ENCODE measurements at places on chromosomes 7 and 10.
A peak's percentile ranks its signal among the peaks of the same experiment; 100 is the strongest.

DNA sequence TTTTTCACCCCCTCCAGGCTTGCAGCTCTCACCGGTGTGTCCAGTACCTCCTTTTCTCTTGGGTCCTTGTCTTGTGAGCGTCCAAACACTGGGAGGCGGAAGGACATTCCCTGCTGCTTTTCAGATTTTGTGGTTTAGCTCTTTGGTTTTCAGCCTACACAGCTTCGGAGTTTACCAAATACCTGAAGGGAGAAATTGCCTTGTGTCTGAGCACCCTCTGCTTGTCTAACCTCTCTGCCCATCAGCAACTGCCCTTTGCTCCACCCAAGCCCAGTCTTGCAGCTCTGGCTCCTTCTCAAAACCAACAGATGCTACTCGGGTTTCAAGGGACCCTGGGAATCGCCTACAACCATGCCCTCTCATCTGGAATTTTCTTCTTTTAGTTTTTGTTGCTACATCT, 519.1 kb upstream of the IGFBP3 start:
- no peak for DNase-seq

- DNase-seq: no peak
Observed at GRCh38 chr7:2307690-2308107, 6.5 kb downstream of the SNX8 start.

GRCh38 chr7:41930538-41931262, 227.8 kb upstream of the INHBA start:
- DNase-seq: peak; percentile 29

DNA sequence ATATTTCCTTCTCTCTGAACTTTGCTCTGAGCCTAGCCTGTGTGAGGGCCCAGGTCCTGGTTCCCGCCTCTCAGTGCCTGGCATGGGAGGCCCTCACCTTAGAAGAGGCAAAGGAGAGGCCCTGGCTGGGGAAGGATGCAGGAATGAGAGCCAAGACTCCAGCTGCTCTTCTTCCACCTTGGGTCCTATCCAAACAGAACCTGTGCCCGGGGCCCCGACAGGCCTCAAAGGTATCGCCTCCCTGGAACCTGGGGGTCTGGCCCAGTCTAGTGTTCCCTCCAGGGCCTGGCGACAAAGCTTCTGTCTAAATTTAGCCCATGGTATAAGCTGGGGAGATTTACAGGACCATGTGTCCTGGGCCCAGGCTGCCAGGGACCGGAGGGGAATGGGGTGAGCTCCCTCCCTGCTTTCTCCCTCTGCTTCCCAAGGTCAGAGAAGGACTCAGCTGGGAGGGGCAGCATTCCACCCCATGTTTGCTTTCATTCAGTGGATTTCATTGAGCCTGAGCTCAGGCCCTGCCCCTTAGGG, 12.0 kb upstream of the CRHR2 start:
- DNase-seq: no peak

GRCh38 chr10:612696-613095, 76.8 kb downstream of the DIP2C start:
- no peak for DNase-seq

DNA sequence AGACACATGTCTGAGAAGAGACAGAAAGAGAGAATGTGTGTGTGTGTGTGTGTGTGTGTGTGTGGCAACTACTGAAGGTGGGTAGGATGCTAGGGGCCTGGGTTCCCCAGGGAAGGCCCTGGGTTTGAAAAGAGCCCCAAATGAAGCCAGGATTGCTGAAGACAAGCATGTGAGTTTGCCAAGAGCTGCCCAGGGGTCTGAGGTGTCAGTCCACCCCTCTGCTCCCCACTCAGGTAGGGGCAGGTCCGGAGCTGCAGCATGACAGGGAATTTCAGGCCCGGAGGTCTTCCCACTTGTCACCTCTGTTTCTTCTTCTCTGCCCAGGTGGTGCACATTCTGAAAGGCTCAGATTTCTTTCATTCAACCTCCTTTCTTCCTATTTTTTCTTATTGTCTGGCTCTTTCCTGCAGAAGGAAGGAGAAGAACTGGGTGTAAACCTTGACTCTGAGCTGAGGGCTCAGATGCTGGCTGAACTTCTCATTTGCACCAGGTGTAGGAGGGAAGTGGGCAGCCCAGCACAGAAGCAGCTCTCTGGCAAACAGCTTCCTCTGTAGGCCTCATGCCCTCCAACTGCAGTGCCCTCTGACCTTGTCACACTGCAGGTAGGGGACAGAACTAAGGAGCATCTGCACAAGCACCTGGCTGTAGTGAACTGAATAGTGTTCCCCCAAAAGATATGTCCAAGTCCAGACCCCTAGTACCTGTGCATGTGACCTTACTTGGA, 79.6 kb upstream of the LRRC4 start:
- no peak for DNase-seq

DNA sequence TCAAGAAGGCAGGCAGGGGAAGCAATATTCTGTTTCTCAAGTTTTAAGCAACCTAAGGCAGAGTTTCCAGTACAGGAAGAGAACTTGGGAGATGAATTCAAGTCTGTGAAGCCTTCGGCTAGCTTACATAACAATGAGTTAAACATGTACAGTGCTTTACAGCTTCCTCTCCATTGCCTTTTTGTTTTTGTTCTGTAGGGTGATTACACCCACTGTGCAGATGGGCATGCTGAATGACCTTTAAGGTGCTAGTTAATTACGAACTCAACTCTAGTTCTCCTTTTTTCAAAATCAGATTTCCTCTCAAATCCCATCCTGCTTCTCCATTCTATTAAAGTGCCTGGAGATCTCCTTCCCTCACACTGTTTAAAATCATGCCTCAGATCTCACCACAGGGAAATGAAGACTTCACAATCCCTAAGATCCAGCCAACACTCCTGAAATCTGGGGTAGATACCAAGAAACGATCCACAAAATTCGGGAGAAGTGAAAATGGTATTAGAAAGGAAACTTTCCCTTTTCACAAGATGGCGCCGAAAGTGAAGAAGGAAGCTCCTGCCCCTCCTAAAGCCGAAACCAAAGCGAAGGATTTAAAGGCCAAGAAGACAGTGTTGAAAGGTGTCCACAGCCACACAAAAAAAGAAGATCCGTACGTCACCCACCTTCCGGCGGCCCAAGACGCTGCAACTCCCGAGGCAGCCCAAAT, 16.8 kb upstream of the MSMB start:
- no peak for DNase-seq

DNA sequence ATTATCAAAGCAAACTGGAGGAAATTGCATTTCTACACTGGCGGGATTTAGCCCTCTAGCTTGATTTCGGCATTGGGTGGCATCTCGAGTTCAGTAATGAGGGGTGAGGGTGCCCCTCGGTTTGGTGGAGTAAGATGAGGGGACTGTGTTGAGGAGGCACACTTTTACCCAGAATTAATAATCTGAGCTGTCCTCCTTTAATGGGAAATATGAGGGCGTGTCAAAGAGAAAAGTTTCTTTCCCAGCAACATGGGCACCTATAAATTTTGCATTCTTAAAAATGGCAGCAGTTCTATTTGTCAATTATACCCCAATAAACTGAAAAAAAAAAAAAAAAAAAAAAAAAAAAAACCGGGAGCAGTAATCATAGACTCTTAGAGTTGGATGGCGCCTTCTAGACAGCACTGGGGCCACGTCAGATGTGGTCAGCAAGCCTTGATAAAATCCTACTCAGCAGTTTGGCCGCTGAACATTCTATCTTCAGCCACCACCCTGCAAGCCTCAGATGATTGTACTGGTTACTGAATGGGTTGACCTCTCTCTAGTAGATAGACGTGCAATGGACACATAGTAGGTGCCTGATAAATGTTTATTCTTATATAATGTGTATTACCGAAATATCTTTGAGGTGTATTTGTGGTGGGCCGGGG, 931 bp downstream of the PAPSS2 start:
- peak; percentile 60 for DNase-seq

GRCh38 chr10:43203448-43204041, 63.3 kb downstream of the RASGEF1A start:
- DNase-seq: no peak

DNA sequence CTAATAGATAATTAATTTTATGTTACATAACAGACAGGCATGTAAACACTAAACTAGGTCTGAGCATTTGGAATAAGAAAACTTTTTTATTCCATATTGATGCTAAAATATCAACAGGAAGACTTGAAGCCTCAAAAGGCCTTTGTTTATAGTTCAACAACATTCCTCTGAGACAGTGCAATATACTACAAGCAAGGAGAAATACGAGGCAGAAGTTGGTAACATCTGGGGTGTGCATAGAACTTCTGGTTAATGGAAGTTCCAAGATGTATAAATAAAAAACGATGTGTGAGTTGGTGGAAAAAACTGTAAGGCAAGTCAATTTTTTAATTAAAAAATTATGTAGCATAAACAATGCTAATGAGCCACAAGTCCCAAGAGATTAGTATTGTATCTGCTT, 139.6 kb downstream of the SKAP2 start:
- no peak for DNase-seq

DNA sequence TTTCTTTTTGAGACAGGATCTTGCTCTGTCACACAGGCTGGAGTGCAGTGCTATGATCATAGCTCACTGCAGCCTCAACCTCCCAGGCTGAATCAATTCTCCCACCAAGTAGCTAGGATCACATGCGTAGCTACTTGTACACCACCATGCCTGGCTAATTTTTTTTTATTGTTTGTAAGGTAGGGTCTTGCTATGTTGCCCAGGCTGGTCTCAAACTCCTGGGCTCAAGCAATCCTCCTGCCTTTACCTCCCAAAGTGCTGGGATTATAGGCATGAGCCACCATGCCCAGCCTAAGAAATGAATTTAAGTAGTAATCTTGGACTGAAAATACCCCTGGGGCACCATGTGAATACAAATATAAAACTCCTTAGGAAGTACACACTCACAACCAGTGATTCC, 5.8 kb downstream of the NUDT13 start:
- DNase-seq: no peak

Data from AG08395 (cell line).